ENCODE measurements at places on chromosomes 6 and 20.

DNA sequence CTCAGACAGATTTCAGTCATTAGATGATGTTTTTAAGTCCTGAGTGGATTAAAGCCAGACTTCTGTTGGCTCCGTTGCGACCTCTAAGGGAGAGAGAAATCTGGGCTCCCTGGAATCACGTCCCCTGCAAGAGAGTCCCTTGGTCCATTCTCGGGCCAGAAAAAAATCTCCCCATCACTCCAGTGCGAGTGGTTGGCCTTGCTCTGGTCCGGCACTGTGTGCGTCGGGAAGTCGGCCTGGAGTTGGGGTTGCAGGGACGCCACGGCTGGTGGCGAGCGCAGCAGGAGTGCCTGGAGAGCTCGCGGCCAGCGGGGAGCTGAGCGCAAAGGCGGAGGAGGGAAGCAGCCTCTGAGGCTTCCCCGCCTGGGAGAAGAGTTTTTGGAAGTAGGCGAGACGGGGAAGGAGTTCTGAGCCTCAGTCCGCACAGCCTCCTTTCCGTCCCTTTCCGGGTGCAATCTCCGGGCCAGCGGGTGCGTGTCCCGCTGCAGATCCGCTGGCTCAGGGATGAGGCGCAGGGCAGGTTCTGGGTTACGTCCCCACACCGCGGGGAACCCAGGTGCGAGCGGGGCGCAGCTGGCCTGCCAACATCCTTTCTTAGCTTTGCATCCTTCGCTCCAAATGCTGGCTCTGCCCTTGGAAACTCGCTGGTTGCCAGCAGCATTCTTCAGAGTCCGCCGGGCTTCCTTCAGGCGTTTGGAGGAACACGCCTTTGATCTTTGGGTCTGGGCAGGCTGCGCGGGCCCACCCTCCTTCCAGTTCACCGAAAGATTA is 6.8 kb downstream of the TCF21 start:
- H3K27ac ChIP-seq: peak overlapping the region; percentile 75
- peak; percentile 76 for DNase-seq
- H3K27me3 ChIP-seq: peaks cover 6% of the 10 kb centered on the region
- peaks cover 15% of the 10 kb centered on the region for H3K4me1 ChIP-seq
- H3K4me3 ChIP-seq: no peak overlapping the region

DNA sequence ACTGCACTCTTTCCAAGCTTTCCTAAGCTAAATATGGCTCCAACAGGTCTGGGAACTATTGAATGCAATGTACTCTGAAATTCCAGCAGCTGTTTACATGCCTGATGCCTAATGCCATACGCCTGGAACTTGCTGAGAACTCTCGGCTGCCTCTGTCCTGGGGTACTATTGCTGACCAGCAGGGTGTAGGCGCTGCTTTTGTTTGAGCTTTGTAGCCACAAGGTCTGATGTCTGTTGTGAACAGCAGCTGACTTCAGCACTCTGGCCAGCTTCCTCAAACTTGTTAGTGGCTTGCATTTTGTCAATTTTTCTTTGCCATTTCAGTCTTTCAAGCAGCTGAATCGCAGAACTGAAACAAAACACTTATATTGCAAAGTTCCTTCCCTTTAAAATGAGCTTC is 26.7 kb downstream of the SAYSD1 start:
- H3K4me1 ChIP-seq: peaks cover 3% of the 10 kb centered on the region
- no peak overlapping the region for H3K27ac ChIP-seq
- no peaks in the 10 kb centered on the region for H3K27me3 ChIP-seq
- H3K4me3 ChIP-seq: no peak overlapping the region

DNA sequence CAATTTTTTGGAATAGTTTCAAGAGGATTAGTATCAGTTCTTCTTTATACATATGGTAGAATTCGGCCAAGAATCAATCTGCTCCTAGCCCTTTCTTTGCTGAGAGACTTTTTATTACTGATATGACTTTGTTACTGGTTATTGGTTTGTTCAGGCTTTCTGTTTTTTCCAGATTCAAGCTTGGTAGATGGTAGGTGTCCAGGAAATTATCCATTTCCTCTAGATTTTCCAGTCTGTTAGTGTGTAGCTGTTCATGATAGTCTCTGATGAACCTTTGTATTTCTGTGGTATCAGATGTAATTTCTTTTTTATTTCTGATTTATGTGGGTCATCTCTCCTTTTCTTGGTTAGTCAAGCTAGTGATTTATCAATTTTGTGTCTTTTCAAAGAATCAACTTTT is 167.6 kb downstream of the GMDS start:
- no peaks in the 10 kb centered on the region for H3K27me3 ChIP-seq
- no peak overlapping the region for H3K4me3 ChIP-seq
- no peak for DNase-seq
- no peaks in the 10 kb centered on the region for H3K4me1 ChIP-seq
- H3K27ac ChIP-seq: no peak overlapping the region

DNA sequence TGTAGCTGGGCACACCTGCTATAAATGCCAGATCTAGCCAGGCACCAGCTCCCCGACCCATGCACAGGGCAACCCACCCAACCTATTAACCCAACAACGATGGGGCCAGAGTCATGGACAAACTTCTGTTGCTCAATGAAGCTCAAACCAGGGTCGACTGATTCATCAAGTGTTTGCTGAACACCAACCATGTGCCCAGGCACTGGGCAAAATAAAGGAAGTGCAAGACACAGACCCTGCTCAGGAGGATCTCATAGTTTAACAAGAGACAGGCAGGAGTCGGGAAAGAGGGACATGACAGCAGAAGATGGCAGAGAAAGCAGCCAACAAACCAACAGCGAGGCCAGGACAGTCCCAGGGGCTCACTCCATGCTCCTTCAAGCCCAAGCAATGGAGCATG is 18.8 kb downstream of the KCNK5 start:
- DNase-seq: peak; percentile 36
- H3K36me3 ChIP-seq: no peaks in the 10 kb centered on the region
- H3K4me3 ChIP-seq: no peak overlapping the region
- H3K27ac ChIP-seq: peak overlapping the region; percentile 41
- H3K4me1 ChIP-seq: peaks cover 88% of the 10 kb centered on the region
- no peaks in the 10 kb centered on the region for H3K27me3 ChIP-seq

DNA sequence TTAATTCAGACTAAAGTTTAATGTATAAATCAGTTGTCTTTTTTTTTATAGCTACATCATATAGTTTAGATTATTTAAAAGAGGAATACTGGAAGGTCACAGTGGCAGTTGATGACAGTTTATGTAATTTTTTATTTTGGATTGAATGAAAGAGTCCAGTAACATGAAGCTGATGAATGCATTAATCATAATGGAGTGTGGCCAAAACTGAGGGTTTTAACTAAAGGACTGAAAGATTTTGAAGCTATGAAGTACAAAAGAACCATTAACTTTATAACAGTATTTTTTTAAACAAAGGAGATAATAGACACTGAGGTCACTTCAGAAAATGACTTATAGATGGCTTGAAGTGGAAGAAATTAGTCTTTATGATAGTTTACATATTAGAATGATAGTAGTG is 41.3 kb downstream of the TRMT11 start:
- H3K4me1 ChIP-seq: no peaks in the 10 kb centered on the region
- H3K27ac ChIP-seq: no peak overlapping the region
- DNase-seq: no peak
- H3K36me3 ChIP-seq: peaks cover 27% of the 10 kb centered on the region
- no peaks in the 10 kb centered on the region for H3K27me3 ChIP-seq

DNA sequence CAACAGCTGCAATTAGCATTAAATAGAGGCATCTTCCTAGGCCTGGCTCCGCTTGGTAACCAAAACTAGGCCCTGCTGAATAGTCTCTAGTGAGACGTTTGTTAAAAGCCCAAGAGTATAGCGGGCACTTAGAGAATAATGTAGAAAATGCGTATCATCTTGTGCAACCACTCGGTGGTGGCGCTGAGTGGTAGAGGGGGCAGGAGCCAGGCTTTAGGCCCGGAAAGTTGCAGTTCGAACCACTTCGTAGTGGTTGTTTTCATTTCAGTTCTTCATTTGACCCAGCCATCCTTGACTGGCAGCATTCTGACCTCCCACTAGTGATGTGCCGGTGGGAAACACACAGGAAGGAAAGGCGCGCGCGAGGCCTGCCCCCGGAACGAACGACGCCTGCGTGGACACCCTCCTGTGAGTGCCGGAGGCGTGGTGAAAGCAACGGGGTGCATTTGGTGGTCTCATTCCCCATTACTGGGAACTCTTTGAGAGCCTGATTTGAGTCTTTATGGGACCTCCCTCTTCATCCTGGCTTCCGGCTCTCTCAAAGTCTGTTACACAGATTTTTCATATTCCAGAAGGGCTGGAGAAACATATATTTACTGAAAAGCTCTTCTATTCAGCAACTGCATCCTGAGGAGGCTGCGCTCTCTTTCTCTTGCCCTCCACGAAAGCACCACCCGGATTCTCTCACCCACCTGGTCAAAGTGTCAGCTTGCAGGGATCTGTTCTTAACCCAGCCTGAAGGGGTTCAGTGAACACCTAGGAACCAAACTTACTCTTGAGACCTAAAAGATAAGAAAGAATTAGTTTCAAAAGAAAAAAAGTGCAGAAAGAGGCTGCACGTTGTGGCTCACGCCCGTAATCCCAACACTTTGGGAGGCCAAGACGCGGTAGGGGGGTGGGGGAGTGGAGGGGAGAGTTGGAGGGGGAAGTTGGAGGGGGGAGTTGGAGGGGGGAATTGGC is 18.2 kb downstream of the GPX5 start:
- H3K36me3 ChIP-seq: no peaks in the 10 kb centered on the region
- H3K27me3 ChIP-seq: no peaks in the 10 kb centered on the region
- peaks cover 9% of the 10 kb centered on the region for H3K4me1 ChIP-seq
- H3K4me3 ChIP-seq: peak overlapping the region; percentile 42
- peak; percentile 77 for DNase-seq

DNA sequence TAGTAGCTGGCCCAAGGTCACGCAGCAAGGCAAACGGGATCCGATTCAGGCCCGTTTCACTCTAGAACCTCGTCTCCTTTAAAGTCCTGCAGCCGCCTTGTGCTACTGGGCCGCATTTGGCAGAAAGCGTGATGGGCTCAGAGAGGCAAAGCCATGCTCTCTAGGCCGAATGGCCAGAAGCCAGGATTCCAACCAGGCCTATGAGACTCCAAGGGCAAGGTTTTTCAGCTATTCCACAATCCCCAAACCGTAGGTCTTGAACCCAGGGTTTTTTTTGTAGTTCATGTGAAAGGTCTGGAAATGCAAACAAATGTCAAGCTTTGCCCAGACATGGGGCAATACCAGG is 174.1 kb downstream of the PREX1 start:
- H3K4me1 ChIP-seq: peaks cover 7% of the 10 kb centered on the region
- DNase-seq: no peak
- H3K36me3 ChIP-seq: peaks cover 96% of the 10 kb centered on the region
- H3K27ac ChIP-seq: no peak overlapping the region

- H3K27me3 ChIP-seq: no peaks in the 10 kb centered on the region
- H3K4me3 ChIP-seq: no peak overlapping the region
- no peaks in the 10 kb centered on the region for H3K36me3 ChIP-seq
- H3K27ac ChIP-seq: no peak overlapping the region
Observed at GRCh38 chr6:16576451-16577368, 184.6 kb downstream of the ATXN1 start.

DNA sequence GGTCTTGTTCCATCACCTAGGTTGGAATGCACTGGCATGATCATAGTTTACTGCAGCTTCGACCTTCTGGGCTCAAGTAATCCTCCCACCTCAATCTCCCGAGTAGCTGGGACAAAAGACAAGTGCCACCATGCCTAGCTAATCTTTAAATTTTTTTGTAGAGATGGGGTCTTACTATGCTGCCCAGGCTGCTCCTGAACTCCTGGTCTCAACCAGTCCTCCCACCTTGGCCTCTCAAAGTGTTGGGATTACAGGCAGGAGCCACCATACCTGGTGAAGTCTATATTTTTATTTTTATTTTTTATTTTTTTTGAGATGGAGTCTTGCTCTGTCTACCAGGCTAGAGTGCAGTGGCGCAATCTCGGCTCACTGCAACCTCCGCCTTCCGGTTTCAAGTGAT is 11.4 kb upstream of the PIM1 start:
- H3K27me3 ChIP-seq: no peaks in the 10 kb centered on the region
- no peak overlapping the region for H3K4me3 ChIP-seq
- H3K4me1 ChIP-seq: no peaks in the 10 kb centered on the region
- no peak overlapping the region for H3K27ac ChIP-seq
- no peaks in the 10 kb centered on the region for H3K36me3 ChIP-seq

GRCh38 chr20:698276-698675 is 22.7 kb upstream of the SCRT2 start:
- no peak overlapping the region for H3K27ac ChIP-seq
- no peaks in the 10 kb centered on the region for H3K36me3 ChIP-seq
- DNase-seq: no peak

GRCh38 chr6:17988422-17988944 is 1.0 kb upstream of the KIF13A start:
- no peaks in the 10 kb centered on the region for H3K27me3 ChIP-seq
- peak overlapping the region; percentile 99 for H3K27ac ChIP-seq
- no peak for DNase-seq

Measured in upper lobe of left lung (tissue), 6 donors.